ENCODE measurements at places on chromosomes 3 and 15.

DNA sequence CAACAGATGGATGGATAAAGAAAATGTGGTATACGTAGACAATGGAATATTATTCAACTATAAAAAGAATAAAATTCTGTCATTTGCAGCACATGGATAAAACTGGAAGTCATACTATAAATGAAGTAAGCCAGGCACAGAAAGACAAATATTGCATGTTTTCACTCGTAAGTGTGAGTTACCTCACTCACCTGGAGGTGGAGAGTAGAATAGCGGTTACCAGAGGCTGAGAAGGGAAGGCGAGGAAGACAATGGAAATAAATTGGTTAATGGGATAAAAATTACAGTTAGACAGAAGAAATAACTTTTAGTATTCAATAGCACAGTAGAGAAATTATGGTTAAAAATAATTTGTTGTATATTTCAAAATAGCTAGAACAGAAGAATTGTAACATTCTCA, 141.6 kb downstream of the EFHB start:
- no peak for DNase-seq

- peak; percentile 52 for DNase-seq
These were observed 45.7 kb downstream of the POC1A start for GRCh38 chr3:52108302-52109232.

- DNase-seq: no peak
These were observed 154.1 kb upstream of the LPP start for GRCh38 chr3:187999821-188000220.

GRCh38 chr3:17985658-17986347, 243.4 kb upstream of the TBC1D5 start:
- DNase-seq: no peak

DNA sequence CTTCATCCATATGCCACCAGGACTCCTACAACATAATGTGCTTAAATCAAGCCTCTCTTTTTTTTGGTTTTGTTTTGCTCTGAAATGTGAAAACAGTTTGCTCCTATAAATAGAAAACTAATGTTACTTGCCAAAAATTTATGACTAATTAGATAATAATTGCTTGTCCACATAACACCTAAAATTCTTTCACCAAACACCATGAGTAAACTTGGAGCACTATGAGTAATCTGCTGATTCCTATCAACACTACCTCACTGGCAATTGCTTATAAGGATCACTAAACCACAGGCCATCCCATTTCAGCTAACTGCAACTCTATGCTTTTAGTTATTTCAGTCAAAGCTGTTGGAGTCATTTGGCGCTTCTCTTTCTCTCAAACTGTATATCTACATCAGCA, 252.7 kb downstream of the EPHA3 start:
- no peak for DNase-seq

DNA sequence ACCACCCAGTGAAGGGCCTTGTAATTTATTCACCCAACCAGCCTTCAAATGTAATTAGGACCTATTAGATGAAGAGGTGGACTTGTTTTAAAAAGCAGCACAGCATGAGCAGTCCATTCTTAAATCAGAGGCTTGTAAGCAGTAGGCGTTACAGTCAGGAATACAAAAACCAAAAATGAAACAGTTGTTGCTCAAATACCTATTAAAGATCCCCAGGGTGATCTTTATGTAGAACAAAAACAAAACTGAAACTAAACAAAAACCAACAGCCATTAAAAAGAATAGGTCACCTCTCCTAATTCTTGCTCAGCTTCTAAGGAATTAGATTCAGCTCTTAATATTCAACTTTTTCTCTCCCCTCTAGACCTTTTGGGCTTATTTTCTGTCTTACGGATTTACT, 104.9 kb upstream of the ST8SIA2 start:
- no peak for DNase-seq

GRCh38 chr3:151383956-151384355, 597 bp downstream of the P2RY12 start:
- DNase-seq: no peak

GRCh38 chr15:101128221-101129015, 123.4 kb downstream of the CHSY1 start:
- DNase-seq: no peak

DNA sequence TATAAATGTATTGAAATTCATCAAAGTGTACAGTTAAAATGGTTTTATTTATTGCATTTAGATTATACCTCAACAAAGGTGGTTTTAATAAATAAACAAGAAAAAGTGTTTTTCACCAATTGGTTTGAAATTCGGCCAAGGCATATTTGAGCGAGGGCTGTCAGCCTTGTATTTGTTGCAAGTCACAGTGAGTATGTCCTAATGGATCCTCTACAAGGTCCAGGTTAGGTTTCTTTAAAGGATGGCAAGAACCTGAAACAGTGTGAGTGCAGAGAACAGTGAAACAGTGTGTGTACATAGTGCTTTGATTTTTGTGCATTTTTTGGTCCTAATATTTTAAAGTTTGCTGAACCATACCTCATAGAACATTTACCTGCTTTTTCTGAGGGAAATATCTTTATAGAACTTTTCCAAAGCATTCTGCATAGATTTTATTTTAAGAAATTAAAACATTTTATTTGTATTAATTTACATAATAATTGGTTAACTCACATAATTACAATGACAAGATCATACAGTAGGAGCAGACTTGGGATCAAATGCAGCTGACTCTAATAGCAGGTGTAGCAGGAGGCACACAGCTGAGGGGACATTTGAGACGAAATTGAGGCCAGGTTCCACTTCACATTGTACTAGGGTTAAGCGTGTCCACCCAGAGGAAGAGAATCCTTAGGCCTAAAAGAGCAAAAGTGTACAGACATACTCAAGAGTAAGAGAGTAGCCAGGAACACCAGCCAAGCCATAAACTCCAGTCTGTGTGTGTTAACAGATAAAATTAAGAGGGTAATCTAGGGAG, 428.8 kb upstream of the TPRG1 start:
- no peak for DNase-seq

- no peak for DNase-seq
These were observed 7.7 kb upstream of the DIPK2A start for GRCh38 chr3:143963946-143964345.

- no peak for DNase-seq
These were observed 5.5 kb downstream of the LMOD3 start for GRCh38 chr3:69116897-69117296.

- DNase-seq: no peak
These were observed 121.5 kb downstream of the XXYLT1 start for GRCh38 chr3:195149292-195150030.

- DNase-seq: peak; percentile 74
These were observed 48.1 kb downstream of the SH3BP5 start for GRCh38 chr3:15284121-15284889.

GRCh38 chr3:111618945-111619344, 23.8 kb upstream of the ZBED2 start:
- no peak for DNase-seq

- DNase-seq: no peak
These were observed 46.4 kb downstream of the DNASE1L3 start for GRCh38 chr3:58164199-58164879.

DNA sequence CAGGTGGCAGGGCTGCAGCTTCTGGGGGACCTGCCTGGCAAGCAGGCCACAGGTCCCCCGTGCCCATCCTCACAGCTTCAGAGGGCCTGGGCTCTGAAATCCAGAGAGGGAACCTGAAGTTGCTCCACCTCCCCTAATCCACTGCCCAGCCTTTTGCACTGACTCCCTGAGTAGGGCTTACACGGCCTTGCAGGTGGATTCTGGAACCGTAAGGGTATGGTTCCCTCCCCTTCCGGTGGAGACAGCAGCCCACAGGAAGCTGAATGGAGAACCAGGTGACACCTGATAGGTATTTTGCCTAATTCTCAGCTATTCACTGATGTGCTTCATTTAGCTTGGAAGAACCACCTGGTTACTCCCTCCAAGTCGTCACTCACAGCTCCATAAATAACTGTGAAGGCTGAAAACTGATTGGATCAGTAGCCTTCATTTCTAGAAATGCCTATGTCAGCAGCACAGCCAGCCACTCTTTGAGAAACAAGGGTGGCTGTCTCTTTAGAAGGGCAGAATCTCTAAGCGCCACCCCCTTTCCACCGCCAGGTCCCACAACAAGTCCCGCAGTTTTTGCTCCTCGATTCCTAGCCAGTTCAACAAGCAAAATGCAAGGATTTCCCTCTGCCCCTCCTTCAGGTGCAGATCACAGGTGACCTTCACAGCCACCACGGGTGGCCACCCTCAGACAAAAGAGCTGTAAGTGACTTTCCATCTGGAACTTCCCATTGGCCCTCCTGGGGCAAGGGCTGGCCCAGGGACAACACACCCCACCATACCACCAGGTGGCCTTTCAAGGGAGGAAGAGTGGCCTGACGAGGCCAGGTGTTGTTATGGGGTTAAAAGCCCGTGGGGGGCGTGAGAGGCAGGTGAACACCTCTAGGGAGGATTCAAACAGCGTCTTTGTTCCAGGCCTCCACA, 112.9 kb downstream of the SEC22A start:
- no peak for DNase-seq

GRCh38 chr3:87461443-87461842, 185.1 kb upstream of the POU1F1 start:
- DNase-seq: no peak

DNA sequence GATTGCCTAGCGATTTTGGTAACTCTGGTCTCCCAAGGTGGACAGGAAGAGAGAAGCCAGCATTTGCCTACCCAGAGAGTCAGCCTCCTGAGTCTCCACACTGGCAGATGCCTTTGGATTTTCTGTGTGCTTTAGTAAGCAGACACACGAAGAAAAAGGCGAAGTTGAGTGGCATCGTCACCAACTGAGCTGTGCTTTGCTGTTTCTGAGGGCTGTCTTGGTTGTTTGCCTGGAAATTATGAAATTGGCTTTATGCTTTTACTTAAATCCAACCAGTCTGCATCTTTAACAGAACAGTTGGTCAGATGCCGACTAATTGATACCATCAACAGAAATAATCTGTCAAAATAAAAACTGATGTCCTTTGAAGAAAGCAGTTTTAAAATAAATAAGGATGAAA, 56.0 kb downstream of the CACNA2D3 start:
- no peak for DNase-seq

GRCh38 chr15:90291679-90292356, 26.3 kb downstream of the NGRN start:
- peak; percentile 39 for DNase-seq

DNA sequence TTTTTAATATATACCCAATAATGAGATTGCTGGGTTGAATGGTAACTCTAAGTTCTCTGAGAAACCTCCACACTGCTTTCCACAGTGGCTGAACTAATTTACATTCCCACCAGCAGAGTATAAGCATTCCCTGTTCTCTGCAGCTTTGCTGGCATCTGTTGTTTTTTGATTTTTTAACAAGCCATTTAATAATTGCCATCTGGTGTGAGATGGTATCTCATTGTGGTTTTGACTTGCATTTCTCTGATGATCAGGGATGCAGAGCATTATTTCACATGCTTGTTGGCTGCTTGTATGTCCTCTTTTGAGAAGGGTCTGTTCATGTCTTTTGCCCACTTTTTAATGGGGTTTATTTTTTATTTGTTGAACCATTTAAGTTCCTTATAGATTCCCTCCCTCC, 75.0 kb upstream of the EPHB3 start:
- no peak for DNase-seq

GRCh38 chr3:94066506-94067500, 3.9 kb downstream of the NSUN3 start:
- no peak for DNase-seq

DNA sequence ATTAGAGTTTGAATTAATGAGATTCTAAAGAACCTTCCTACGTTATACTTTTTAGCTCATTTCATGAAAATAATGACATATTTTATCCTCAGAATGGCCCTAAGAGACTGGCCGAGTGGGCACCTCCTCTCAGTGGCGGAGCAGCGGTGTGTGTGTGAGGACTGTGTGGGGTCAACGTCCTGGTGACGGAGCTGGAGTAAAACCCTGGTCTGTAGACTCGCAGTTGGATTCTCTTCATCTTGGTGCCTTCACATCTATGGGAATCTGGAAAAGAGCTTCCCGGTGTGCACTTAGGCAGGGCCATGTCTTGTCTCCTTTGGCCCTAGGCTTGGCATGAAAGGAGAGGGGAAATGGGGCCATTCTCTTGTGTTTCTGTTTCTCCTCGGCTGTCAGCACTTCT, 21.4 kb upstream of the PAQR5 start:
- no peak for DNase-seq

DNA sequence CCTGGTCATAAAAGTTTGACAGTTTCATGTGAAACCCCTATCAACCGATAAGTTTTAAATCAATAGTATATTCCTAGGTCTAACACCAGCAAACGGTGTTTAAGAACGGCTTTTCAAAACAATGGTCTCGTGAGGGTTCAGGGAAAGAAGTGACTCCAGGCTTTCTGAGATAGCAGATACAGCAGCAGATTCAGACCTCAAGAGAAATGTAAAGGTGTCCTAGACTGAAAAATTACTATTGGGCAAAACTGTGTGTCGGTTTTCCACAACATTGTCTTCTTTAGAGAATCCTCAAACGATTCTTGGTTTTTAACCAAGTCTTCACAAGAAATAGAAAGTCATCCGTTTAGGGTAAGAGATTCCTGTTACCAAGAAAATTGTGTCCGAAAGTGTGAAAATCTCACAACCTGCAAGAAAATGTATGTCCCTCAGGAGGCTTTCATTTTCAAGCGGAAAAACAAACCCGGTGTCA, 1.2 kb downstream of the SETD2 start:
- no peak for DNase-seq

- no peak for DNase-seq
These were observed 7.4 kb downstream of the TBC1D23 start for GRCh38 chr3:100268156-100268555.

GRCh38 chr15:65371976-65372786, 5.6 kb downstream of the IGDCC3 start:
- DNase-seq: no peak

- DNase-seq: no peak
These were observed 21.4 kb upstream of the ESYT3 start for GRCh38 chr3:138412821-138413551.

- no peak for DNase-seq
These were observed 188.1 kb downstream of the USP13 start for GRCh38 chr3:179840985-179841384.

- DNase-seq: no peak
These were observed 109.4 kb downstream of the SQOR start for GRCh38 chr15:45744236-45744589.

- DNase-seq: no peak
These were observed 176.9 kb downstream of the BBX start for GRCh38 chr3:107699682-107700081.

DNA sequence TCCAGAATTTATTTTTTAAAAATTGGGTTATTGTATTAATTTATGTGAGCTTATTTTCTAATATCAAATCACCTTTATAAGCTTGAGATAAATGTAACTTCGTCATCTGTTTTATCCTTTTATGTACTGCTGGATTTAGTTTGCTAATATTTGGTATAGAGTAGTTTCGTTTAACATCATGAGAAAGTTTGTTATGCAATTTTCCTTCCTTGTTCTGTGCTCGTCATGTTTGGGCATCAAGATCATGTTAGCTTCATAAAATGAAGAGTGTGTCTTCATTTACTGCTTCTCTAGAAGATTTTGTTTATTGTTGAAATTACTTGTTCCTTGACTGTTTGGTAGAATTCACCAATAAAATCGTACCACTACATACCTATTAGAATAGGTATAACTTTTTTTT, 262.1 kb upstream of the SATB1 start:
- DNase-seq: no peak

DNA sequence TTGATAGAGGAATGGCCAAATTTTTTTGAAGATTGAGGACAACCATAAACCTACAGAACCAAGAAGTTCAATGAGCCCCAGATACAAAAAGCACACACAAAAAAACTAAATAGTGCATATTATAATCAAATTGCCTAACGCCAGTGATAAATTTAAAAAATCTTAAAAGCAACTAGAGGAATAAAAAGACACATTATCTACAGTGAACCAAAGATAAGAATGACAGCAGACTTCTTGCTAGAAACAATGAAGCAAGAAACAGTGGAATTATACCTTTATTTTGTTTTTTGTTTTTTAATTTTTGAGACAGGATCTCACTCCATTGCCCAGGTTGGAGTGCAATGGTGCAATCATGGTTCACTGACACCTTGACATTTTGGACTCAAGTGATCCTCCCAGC, 9.9 kb upstream of the SAMD7 start:
- no peak for DNase-seq
